ENCODE measurements at places on chromosomes 16 and 17. TPM values are rescaled to one million over a fixed set of nuclear protein-coding genes. Genes with fewer than 3 reads are reported as not detected.

GPRC5C gene
- total RNA-seq: 1.1 TPM

ALOX15 gene
- total RNA-seq: not detected

LONP2 gene
- total RNA-seq: 61.0 TPM

COG7 gene
- 15.5 TPM for total RNA-seq

SCNN1B gene
- not detected for total RNA-seq

SNAI3 gene
- total RNA-seq: not detected

CTRB2 gene
- not detected for total RNA-seq

Measured in bronchial smooth muscle cell (primary cell).